ENCODE measurements at places on chromosomes 16 and 17. TPM values are rescaled to one million over a fixed set of nuclear protein-coding genes. Genes with fewer than 3 reads are reported as not detected.

CDH3 gene
- total RNA-seq, result 0.37 TPM

LIMD2 gene
- total RNA-seq, result 451 TPM

KRT32 gene
- total RNA-seq, result not detected

ABCA10 gene
- total RNA-seq, result 2.6 TPM

LPO gene
- total RNA-seq, result not detected

DCTPP1 gene
- total RNA-seq, result 17.4 TPM

MMP25 gene
- total RNA-seq, result 1.5 TPM
